ENCODE measurements at places on chromosomes 5 and 9.

GRCh38 chr5:124451721-124452383 lies 294.6 kb downstream of the ZNF608 start:
- no peak for DNase-seq

GRCh38 chr9:79570448-79571308 lies 1.1 kb upstream of the TLE4 start:
- DNase-seq: peak; percentile 91

DNA sequence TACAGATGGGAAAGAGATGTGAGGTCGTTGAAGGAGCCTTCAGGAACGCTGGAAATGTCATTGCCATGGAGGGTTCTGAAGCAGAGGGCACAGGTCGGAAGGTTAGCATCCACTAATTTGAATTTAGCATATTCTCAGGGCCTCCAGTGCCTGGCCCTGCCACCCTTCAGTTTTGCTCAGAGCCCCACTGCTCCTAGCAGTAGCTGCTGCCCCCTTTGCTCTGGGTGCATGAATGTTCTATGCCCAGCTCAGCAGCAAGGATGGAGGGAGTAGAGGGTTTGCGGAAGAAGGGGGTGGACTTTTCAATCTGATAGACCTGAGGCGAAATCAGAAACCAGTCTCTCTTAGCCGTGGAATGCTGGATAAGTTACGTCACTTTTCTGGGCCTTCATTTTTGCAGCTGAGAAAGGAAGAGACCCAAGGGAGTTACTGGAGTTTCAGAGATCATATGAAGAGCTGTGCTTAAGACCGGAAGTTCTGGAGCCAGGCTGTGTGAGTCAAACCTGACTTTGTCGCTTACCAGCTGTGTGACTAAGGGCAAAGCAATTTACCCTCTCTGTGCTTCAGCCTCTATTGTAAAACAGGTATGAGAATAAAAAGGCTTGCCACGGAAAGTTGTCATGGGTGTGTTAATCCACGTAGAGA lies 133.2 kb upstream of the PANK3 start:
- no peak for DNase-seq

GRCh38 chr9:104269996-104270963 lies 176.2 kb downstream of the SMC2 start:
- no peak for DNase-seq

GRCh38 chr9:114308361-114308950 lies 14.4 kb upstream of the ORM1 start:
- DNase-seq: peak; percentile 77

DNA sequence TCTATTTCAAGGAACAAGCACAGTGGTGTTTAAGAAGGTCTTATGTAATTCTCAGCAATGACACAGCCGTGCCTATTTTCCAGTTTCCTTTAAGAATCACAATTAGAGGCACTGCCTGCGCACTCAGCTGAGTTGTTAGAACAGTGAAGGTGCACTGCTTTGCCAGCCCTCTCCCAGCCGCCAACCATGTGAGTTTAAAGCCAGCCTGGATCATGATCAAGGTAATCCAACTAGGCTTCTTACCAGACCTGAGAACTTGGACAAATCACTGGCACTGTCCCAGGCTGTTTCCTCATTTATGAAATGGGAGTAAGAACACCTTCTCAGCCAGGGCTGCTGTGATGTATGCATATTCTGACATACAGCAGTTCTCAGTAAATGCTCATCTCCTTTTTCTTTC lies 99.6 kb downstream of the ASTN2 start:
- DNase-seq: peak; percentile 17

GRCh38 chr9:71249729-71250317 lies 128.4 kb upstream of the TRPM3 start:
- no peak for DNase-seq

GRCh38 chr9:11469745-11470144 lies 856.9 kb upstream of the PTPRD start:
- DNase-seq: no peak

DNA sequence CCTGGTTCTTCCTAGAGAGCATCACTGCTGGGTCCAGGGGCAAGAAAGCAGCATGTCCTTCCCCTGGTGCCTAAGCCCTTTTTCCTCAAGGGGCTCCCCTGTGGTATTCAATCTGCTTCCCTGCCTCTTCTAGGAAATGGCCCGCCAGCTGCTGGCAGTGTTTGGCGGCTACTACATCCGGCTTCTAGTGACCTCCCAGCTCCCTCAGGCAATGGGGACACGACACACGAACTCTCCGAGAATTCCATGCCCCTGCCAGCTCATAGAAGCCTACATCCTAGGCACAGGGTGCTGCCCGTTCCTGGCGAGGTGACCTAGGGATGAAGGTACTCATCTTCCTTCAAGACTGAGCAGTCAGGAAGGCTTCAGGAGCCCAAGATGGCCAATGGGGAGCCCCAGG lies 14.6 kb downstream of the TEX53 start:
- DNase-seq: no peak

DNA sequence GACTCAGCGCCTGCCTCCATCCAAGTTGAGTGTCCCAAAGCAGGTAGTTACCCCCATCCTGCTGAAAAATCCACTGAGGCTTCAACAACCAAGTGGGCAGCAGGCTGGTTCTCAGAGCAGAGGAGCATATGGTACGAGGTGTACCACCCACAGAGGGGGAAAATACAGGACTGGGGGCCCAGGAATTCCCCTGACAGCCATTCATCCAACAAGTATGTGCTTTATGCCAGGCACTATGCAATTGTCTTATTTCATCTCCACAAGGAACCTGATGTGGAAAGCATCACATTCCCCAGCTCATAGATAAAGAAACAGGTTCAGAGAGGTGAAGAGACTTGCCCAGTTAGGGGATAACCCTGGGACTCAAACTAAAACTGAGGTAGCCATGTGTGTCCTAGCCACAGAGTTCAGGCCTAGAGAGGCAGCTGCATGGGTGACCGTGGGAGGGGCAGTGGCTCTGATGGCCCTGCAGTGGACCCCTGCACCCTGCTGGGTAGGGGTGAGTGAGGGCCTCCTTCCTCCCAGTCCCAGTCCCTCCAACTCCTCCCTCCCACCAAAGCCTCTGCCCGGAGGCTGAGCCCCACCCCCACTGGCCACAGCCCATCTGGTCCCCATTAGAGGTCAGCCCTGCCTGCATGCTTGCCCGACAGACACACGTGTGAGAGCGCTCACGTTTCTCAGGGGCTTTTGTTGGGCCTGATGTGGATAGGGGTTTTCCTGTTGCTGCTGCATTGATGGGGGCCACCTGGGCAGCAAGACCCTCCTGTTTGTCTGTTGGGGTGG lies 11.5 kb downstream of the PDLIM4 start:
- DNase-seq: no peak

GRCh38 chr9:98369896-98370295 lies 114.4 kb upstream of the TBC1D2 start:
- no peak for DNase-seq

- no peak for DNase-seq
Measured at GRCh38 chr5:137580030-137580429, 80.9 kb upstream of the SPOCK1 start.

GRCh38 chr5:143056339-143056704 lies 286.1 kb downstream of the ARHGAP26 start:
- no peak for DNase-seq

- DNase-seq: no peak
Measured at GRCh38 chr5:177301503-177302165, 1.9 kb downstream of the RAB24 start.

- DNase-seq: no peak
Measured at GRCh38 chr5:154291917-154292316, 101.4 kb downstream of the GALNT10 start.

GRCh38 chr5:124628721-124629596 lies 117.5 kb downstream of the ZNF608 start:
- DNase-seq: peak; percentile 76

- no peak for DNase-seq
Measured at GRCh38 chr5:175830586-175831300, 40.6 kb upstream of the CPLX2 start.

DNA sequence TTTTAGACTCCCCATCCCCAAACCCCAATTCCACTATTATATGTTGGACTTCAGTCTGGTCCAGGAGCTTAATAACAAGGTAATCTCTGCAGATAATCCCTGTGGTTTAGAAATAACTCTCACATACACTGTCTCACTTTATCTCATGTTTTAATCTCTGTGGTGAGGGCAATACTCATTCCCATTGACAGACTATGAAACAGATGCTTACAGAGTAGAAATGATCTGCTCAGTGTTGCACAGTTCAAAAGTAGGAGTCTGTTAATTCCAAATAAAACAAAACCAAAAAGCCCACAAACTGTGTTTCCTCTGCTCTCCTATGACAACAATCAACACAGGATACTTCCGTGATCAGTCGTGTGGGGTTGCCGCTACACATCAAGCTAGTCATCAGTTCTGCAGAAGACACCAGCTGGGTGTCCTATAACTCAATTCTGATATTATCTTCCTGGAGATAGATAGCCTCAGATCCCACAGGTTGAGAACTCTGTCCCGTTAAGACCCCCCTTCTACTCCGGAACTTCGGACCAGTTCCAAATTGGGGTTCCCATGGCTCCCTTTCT lies 26.3 kb upstream of the FANCC start:
- no peak for DNase-seq

- DNase-seq: no peak
Measured at GRCh38 chr9:69385581-69386033, 60.6 kb downstream of the ENTREP1 start.

GRCh38 chr5:137254119-137255090 lies 244.7 kb downstream of the SPOCK1 start:
- DNase-seq: peak; percentile 18

DNA sequence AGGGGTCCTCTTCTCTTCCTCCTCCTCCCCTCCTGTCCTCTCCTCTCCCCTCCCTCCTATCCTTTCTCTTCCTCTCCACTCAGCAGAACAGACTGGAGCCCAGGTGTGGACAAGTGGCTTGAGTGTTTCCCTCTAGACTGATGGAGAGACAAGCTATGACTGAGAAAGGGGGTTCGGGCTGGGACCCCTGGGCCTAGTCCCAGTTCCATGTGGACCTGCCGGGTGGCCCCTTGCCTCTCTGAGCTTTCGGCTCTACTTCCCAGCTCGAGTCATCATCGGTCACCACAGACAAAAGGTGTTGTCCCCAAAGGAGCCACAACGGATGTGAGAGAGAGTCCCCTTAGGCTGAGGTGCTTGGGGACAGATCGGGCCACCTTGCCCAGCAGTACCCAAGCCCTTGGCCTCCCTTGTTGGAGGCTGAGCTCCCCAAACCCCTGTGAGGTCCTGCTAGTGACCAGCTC lies 3.4 kb upstream of the RXRA start:
- no peak for DNase-seq

DNA sequence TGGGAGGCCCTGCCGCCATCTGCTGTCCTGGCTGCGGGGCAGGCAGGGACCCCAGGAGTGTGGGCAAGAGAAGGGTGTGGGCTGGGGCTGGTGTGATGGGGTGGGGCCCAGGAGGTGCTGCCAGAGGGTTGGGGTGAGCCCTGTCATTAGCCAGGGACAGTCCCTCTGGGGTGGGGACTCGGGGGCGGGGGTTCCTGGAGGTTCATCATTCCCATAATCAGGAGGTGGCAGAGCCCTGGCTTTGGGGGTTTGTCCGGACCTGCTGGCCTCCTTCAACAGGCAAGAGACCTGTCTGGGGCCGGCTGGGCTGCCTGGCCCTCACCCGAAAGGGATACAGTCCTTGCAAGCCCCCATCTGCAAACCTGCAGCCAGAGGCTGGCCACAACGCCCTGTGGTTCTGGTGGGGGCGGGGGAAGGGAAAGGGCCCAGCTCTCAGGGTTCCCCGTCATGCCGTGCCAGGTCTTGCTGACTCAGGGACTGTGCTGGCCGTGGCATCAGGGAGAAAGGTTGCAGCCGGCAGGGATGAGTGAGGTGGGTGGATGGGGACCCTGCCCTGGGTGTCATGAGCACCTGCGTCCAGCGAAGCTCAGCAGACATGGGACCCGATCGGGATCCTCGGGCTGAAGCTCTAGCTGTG lies 65.2 kb downstream of the MRPL36 start:
- DNase-seq: peak; percentile 60

DNA sequence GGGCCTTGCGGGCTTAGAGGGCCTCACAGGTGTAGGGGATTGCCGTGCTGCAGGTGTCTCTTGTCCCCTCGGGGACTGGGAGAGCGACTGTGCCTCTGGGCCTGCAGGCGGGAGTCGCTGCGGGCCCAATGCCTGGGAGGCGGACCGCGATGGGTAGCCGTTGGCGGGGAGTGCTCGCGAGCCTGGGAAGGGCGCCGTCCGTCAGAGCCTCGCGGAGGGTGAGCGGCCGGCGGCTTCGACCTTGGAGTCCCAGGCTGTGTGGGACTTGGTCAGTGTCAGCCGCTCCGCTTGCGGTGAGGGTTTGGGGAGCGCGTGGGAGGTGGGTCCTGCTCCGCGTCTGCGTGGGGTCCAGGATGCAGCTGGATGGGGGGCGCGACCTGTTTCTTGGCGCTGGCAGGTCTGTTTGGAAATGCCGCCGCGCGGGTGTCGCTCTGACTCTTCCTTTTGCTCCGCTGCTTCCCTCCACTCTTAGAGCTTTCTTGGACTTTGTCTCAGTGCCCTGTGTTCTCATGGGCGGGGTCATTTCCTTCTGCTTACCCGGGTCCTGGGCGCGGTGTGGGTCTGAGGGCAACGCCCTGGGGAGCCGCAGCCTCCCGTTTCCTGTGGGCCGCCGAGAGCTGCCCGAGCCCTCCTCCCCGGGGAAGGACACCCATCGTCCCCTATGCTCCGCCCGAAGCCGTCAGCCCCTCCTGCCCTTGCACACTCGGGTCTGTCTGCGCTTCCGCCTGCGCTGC lies 88.9 kb upstream of the CACNA1B start:
- DNase-seq: no peak

DNA sequence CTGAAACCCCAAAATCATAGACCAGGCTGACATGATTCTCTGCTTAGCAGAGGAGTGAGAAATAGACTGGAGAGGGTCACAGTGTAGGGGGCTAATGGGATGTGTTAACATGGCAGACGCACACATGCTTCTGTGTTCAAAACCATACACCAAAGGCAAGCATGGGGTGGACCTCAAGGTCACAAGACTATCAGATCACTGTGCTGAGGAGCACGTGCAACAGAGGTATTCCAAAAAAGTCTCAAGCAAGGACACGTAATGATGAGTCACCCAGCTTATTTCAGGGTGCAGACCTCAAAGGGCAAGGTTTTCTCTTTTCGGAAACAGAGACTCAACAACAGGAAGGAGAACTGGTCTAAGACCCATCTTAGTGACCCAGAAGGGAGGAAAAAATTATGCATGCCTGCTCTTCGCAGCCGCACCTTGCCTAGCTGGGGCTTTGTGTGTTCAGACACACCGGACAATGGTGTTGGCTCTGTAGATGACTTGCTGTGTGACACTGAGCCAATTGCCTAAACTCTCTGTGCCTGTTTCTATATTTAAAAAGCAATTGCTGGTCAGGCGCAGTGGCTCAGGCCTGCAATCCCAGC lies 20.3 kb downstream of the WHRN start:
- no peak for DNase-seq

GRCh38 chr5:77311214-77311571 lies 100.7 kb downstream of the PDE8B start:
- DNase-seq: no peak

DNA sequence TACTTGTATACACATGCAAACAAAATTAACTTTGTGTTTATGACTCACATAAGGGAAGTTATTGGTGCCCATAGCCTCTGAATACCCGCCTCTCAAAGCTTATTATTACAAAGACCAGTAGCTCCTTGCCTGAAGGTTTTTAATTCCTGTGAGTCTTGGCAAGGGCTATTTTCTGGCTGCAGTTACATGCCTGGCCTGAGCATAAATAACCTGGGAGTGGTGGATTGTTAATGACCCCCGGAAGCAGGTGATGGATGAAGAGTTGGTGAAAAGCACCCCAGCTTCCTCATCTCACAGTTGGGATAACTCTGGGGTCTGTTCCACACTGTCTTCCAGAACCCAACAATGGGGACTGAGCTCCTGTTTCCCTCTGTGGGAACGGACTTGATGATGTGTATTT lies 594.5 kb downstream of the PDE4D start:
- DNase-seq: no peak

- DNase-seq: no peak
Measured at GRCh38 chr9:93022721-93023520, 35.6 kb upstream of the SUSD3 start.

GRCh38 chr5:124873713-124874112 lies 127.3 kb upstream of the ZNF608 start:
- no peak for DNase-seq
